Prostate gland (tissue), 2 donors: ENCODE measurements at places on chromosomes 11 and 22.

- no peak for DNase-seq
Measured at GRCh38 chr22:27752771-27753170, 48.8 kb downstream of the MN1 start.

DNA sequence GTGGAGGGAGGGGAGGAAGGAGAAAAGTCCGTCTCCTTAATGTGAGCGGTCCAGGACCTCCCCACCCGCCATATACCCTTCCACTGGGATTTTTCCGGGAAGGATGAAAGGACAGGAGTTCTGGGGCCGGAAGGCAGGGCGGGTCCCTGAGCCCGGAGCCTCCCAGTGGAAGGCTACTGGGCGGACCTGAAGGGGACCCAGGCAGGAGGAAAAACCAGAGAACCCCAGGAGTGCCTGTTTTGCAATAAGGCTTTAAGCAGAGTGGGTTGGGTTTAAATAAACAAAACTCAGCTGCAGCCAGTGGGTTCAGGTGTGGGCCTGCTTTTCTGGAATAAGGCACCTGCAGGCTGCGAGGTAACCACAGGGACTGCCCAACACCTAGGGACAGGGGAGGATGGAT, 1.7 kb upstream of the CELSR1 start:
- peak; percentile 44 for DNase-seq

GRCh38 chr11:111975076-111975806, 38.1 kb downstream of the DIXDC1 start:
- no peak for DNase-seq

GRCh38 chr11:58485961-58486360, 21.9 kb downstream of the OR5B21 start:
- no peak for DNase-seq

GRCh38 chr11:128251140-128251539, 336.2 kb downstream of the ETS1 start:
- no peak for DNase-seq

- DNase-seq, result no peak
Measured at GRCh38 chr11:117875382-117876058, 938 bp downstream of the FXYD6 start.

DNA sequence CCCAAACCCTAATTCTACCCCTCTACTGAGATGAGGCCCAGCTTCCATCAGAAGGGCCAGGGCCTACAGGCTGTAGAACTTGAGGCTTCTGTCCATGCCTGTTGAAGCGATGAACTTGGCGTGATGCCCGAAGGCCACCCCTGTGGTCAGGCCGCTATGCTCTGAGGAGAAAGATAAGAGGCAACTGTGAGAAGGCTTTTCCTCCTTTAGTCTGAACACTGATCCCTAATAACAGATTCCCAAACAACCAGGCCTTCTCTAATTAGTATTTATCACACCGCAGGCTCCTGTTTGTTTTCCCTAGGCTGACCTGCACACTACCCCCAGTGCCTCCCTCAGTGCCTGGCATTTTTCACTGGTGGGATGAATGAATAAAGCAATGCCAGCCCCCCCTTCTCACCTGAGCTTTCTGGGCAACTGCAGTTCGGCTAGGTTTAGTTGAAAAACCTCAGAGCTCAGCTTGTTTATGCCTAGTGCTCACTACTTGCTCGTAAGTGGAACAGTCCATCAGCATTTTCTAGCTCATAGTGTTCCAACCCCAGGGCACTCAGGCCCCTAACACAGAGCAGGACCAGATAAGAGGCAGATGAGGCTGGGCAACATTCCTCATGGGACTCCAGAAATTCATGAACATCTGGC, 15.2 kb downstream of the PRPF19 start:
- no peak for DNase-seq

- no peak for DNase-seq
Measured at GRCh38 chr22:35064664-35065063, 1.3 kb upstream of the ISX start.

GRCh38 chr22:47573141-47573540, 810.7 kb downstream of the TBC1D22A start:
- DNase-seq, result no peak

GRCh38 chr11:41849250-41849649, 389.8 kb upstream of the LRRC4C start:
- no peak for DNase-seq
